ENCODE measurements at places on chromosomes 4 and X. TPM values are rescaled to one million over a fixed set of nuclear protein-coding genes. Genes with fewer than 3 reads are reported as not detected.
A peak's percentile ranks its signal among the peaks of the same experiment; 100 is the strongest.

DNA sequence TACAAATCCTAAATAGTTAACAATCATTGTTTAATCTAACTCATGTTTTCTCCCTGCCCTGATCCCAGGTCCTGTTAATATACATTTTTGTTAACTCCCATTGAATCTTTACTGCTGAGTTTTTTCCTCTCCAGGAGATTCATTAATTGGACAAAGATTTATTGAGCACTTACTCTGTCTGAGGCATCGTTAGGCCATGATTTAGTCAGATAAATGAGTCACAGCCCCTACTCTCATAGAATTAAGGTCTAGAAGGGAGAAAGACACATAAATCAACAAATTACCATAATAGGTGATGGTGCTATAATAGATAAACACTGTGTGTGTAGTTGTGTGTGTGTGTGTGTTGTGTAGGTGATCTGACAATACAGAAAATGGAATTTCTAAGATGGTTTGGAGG, 112.5 kb downstream of the MAPK10 start:
- DNase-seq = no peak

GRCh38 chr4:185523862-185524261, 11.4 kb downstream of the PDLIM3 start:
- DNase-seq = no peak

The CT45A10 gene
- not detected for total RNA-seq

The TEX13D gene
- not detected for total RNA-seq

- DNase-seq = peak; percentile 7
Observed at GRCh38 chrX:54452920-54453319, 12.7 kb downstream of the TSR2 start.

- DNase-seq = peak; percentile 17
Observed at GRCh38 chr4:102684610-102685052, 76.1 kb downstream of the MANBA start.

GRCh38 chr4:144903953-144904711, 193.9 kb downstream of the ANAPC10 start:
- DNase-seq = peak; percentile 24

Data from lung microvascular endothelial cell (primary cell).